ENCODE measurements at places on chromosomes 3 and 15.
A peak's percentile ranks its signal among the peaks of the same experiment; 100 is the strongest.

- DNase-seq = no peak
Observed at GRCh38 chr15:59762558-59762957, 73.4 kb upstream of the BNIP2 start.

DNA sequence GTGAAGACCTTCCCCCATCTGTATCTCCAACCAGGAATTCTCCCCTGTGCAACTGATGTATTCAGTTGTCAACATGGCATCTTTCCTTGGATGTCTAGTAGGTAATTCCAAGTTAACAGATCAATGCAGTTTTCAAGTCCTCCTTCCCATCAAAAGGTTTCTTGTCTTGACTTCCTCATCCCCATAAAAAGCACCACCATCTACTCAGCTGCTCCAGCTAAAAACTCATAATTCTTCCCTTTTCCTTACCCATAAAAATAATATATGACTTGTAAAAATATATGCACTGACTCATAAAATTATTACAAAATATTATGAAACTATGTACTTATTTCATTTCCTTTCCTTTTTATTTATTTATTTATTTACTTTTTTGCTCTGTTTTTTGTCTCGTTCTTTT, 5.0 kb upstream of the CAND2 start:
- DNase-seq = no peak

GRCh38 chr3:71863563-71864190, 78.7 kb upstream of the PROK2 start:
- no peak for DNase-seq

DNA sequence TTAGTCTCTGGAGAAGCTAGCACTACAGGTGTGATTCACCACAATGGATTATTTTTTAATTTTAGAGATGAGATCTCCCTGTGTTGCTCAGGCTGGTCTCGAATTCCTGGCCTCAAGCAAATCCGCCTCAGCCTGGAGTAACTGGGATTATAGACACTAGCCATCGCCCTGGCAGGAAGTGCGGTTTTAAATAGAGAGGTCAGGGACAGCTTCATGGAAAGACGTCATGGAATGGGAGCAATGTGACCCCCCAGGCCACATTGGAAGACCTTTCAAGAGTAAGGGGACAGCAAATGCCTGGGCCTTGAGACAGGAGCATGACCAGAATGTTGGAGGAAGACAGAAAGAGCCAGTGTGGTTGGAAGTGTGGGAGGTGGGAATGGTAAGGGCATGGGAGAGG, 2.2 kb upstream of the ISG20 start:
- peak; percentile 30 for DNase-seq

GRCh38 chr3:111768571-111769100, 90.4 kb upstream of the PHLDB2 start:
- peak; percentile 95 for DNase-seq

- DNase-seq = peak; percentile 43
Observed at GRCh38 chr3:13308380-13308801, 111.7 kb downstream of the NUP210 start.

DNA sequence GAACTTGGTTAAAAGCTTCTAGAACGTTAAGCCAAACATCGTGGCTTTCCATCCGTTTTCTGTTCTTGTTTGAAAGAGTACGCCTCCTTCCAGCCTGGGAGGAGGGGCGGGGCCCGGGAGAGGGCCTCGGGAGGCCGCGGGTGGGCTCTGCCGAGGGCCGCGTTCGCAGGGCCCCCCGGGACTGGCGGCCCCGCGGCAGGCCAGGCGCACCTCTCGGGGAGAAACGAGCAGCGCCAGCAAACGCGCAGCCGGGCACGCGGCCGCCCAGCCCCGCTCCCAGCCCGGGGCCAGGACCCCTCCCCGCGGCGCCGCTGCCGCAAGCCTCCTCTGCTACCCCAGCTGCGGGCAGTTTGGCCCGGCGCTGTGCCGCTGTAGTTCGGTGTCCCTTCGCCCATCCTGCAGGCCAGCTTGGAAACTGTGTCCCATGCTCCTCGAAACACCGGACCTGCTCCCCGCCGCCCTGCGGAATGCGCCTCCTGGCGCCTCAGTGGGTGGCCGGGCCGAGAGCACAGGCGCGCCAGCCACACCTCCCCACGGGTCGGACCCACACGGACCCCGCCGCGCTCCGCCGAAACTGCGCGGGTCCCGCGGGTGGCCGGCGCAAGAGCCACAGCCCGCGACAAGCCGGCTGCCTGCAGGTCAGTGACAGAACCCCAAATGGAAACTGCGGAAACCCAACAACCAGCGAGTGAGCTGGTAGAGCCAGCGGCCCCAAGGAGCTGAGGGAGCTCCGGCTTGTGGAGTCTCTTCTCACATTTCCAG, 2.3 kb downstream of the OCA2 start:
- peak; percentile 20 for DNase-seq

DNA sequence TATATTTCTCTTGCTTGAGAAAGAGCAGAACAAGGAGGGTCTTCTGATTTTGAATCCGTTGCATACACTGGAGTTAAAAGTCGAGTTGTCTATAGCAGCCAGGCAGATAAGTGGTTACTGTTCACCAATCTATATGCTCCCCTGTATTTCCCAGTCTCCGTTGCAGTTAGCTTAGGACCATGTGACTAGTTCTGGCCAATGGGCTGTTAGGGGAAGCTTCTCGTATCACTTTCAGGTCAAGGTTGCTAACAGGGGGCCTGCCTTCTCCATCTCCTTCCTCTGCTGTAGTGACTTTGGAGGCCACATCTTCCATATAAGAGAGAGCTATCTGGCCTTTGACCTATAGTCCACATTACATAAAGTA, 188.5 kb upstream of the KBTBD8 start:
- no peak for DNase-seq

DNA sequence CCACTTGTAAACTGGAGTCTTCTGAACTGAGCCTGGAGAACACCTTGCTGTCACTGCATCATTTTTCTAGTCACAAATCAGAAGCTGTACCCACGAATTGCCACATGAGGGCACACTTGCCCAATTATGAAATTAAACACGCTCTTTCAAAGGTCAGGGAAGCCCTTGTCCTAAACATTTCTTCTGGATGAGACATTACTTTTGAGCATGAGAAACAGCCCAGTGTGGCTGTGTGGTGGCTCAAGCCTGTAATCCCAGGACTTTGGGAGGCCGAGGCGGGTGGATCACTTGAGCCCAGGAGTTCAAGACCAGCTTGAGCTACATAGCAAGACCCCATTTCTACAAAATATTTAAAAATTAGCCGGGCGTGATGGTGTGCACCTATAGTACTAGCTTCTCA, 27.5 kb upstream of the CFAP161 start:
- DNase-seq = peak; percentile 90

GRCh38 chr3:50657407-50657806, 17.3 kb upstream of the DOCK3 start:
- no peak for DNase-seq

- DNase-seq = no peak
Observed at GRCh38 chr15:97023488-97023844, 693.0 kb downstream of the NR2F2 start.

GRCh38 chr3:88034491-88035275, 24.1 kb downstream of the CGGBP1 start:
- no peak for DNase-seq

GRCh38 chr15:85007741-85008397, 26.2 kb downstream of the PDE8A start:
- DNase-seq = no peak

DNA sequence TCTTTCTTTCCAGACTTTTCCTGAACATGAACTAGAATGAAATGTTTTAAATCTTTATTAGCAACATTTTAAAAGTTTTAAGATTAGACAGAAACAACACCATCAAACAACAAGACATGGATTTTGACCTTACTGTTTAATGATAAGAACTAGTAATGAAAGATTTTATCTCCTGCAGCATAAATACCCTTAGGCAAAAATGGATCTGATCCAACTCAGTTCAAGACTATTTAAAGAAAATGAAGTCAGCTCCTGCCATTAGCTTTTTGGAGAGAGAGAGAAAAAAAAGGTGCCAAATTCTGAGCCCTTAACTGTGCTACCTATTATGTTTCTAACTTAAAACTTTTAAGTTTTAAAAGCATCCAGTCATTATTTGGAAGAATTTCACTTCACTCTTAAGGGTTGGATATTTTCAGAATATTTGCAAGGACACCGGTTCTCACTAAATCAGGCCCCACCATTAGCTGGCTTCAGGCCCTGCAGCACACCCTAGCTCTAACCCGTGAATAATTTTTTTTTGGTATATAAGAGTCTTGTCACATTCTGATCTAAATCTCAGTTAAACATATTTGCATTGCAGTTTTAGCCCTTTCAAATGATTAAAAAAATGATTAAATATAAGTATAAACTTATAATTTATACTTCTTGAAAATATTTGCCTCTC, 60.0 kb downstream of the NR1I2 start:
- DNase-seq = peak; percentile 74

GRCh38 chr3:125431912-125432790, 57.0 kb upstream of the ZNF148 start:
- DNase-seq = peak; percentile 39

- DNase-seq = no peak
Observed at GRCh38 chr3:33798113-33798417, 365 bp upstream of the PDCD6IP start.

DNA sequence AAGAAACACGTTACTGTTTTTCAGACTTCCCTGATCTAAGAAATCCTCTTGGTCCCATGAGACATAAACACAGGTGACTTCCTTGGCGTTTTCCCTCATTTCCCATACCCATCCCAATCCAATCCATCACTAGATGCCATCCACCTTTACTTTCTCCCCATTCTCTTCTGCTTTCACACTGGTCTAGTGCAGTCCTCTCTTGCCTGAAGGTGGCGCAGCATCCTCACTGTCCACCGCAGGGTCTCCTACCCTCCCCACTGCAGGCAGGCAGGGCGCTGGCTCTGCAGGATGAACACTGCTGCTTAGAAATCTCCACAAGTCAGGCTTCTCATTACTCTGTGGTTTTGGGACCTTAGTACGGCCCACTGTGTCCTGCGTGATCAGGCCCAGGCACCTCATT, 58.2 kb downstream of the RAB7A start:
- DNase-seq = no peak

- DNase-seq = no peak
Observed at GRCh38 chr3:132847849-132848625, 125.8 kb upstream of the NPHP3 start.

DNA sequence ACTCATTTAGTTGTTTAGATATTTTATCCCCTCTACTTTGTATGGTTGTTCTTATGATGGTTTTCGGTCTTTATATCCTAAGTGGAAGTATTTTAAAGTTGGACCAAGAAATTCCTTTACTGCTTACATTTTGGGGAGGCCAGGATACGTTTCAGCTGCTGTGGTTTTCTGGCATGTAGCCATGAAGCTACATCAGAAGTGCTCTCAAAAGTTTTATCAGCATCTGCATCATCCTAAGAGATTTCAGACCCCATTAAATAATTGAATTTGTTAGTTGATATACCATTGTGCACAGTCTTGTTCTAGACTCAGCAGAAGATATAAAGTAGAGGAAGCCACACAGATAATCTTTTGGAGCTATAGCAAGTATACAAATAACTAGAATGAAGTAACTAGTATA, 50.1 kb upstream of the SKOR1 start:
- no peak for DNase-seq

DNA sequence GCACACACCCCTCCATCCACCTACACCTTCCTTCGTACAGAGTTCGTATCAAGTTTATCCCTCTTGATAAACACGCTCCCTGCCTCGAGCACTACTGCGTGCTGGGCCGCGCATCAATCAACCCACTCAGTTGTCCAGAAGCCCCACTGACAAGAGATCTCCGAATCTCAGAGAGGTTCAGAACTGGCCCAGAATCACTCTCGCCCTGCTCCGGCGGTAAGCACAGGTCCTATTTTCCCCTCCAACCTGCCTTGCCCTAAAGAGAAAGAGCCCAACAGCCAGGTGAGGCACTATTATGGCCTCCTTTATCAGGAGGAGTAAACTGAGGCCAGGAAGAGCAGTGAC, 494 bp upstream of the NISCH start:
- DNase-seq = no peak

DNA sequence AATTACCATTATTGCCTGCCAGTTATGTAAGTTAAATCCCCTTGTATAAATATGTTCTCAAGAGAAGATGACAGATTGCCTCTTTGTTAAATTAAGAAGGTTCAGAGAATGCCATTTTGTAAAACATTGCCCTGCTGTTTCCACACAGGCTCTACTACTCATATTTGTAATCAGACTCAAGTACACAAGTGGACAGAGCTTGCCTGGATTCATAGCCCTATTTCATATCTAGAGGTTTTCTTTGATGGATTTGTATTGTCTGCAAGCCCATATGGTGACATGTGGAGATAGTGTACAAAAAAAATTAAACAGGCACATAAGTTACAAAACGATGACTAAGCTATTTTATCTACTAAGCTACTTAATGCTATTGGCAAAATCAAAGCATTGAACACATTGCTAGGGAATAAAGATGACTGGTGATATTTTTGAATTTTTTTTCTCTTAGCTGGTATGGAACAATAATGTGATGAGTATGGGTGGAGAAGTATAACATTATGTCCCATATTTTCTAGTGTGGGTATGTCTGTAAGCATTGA, 1286.6 kb upstream of the ALCAM start:
- no peak for DNase-seq

GRCh38 chr15:39074341-39074985, 506.4 kb upstream of the THBS1 start:
- no peak for DNase-seq

DNA sequence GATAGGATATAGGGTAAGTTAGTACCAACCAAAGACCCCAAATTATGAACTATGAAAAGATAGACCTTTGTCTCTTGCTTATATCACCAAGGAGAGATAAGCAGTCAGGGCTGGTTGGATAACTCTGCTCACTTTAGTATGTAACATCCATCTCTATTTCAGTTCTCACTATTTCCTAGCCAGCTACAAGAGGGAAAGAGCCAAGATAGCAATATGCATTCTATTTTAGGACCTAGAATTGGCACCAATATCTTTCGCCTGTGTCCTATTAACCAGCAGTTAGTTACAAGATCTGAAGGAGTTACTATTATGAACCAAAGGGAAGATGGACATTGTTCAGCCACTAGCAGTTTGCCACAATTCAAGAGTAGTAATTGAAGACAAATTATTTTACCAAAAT, 457.5 kb downstream of the NSUN3 start:
- DNase-seq = no peak

- no peak for DNase-seq
Observed at GRCh38 chr15:79088426-79089205, 2.0 kb downstream of the RASGRF1 start.

DNA sequence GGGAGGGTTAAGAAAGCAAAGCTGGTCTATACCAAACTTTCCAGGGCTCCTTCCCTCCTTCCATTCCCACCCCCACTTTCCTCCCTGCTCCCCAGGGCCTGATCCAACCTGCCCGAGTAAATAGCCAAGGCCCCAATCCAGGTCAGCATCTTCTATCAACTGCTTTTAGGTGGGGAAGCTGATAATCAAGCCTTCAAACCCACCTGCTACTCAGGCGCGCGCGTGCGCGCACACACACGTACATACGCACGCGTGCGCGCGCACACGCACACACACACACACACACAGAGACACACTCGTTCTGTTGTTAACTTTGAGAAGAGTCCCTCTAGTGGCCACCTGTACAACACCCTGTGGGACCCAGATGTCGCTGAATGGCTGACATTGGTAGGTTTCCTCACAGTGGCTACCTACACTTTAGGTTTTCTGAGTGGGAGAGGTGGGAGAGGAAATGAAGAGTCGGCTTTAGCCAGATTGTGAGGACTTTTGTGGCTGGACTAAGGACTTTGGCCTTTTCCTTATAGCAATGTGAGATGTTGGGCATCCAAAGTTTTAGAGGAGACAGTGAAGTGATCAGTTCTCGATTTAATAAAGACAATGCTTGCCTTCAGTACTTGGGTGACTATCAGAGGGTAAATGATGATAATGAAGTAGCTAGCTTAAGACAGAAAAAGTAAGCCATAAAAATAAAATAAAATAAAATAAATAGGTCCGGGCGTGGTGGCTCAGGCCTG, 179.9 kb upstream of the C2CD4B start:
- DNase-seq = peak; percentile 40
